ENCODE measurements at places on chromosomes 1 and 21. TPM values are rescaled to one million over a fixed set of nuclear protein-coding genes. Genes with fewer than 3 reads are reported as not detected.

LCE2B gene
- polyA plus RNA-seq = not detected

KCNT2 gene
- polyA plus RNA-seq = not detected

SPOCD1 gene
- polyA plus RNA-seq = 5.4 TPM

SLAMF6 gene
- not detected for polyA plus RNA-seq

BATF3 gene
- 0.17 TPM for polyA plus RNA-seq

C1orf53 gene
- 3.6 TPM for polyA plus RNA-seq

HUNK gene
- 0.01 TPM for polyA plus RNA-seq

AUNIP gene
- polyA plus RNA-seq = 9.9 TPM

GREM2 gene
- polyA plus RNA-seq = not detected

TMEM82 gene
- polyA plus RNA-seq = not detected

MIXL1 gene
- polyA plus RNA-seq = not detected

CNTN2 gene
- not detected for polyA plus RNA-seq

All from mammary epithelial cell (primary cell).